ENCODE measurements at places on chromosomes 1 and 21. TPM values are rescaled to one million over a fixed set of nuclear protein-coding genes. Genes with fewer than 3 reads are reported as not detected.

Gene NPR1
- 1.5 TPM for total RNA-seq

Gene DMRTA2
- total RNA-seq = 0.09 TPM

Gene CXADR
- total RNA-seq = 2.0 TPM

Gene NPHS2
- total RNA-seq = not detected

Gene AADACL3
- not detected for total RNA-seq

Gene SPRR1B
- not detected for total RNA-seq

Gene HAO2
- not detected for total RNA-seq

Data from smooth muscle cell of bladder (primary cell).